ENCODE measurements at places on chromosomes 11 and 22.
A peak's percentile ranks its signal among the peaks of the same experiment; 100 is the strongest.

DNA sequence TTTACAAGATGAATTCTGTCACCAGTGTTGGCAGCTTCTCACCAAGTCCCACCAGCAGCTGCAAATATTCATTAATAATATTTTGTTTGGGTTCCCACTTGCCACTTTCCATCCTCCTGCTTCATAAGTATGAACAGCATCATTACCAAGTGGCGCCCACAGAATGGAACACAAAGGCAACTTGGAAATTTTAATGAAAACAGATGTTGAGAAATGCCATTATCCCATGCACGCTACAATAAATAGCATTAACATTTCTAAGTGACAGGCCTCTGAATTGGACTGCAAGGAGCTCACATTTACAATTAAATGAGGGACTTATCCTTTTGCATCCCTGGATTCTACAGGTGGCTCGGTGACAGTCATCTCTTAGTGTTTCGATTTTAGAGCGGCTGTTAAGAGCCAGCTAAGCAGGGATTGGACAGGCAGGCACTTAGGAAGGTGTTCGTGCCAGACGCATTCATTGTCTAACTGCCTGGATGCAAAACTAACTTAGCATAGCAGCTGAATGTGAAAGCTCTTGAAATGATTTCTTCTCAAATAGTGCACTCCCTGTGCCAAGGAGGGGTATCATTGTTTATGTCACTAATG is 170.3 kb downstream of the KIRREL3 start:
- peak; percentile 92 for DNase-seq

GRCh38 chr11:59556917-59557348 is 45.6 kb downstream of the OR4D9 start:
- no peak for DNase-seq

- DNase-seq, result no peak
Measured at GRCh38 chr11:69365558-69365957, 71.6 kb downstream of the MYEOV start.

GRCh38 chr11:129720156-129720555 is 95.5 kb upstream of the TMEM45B start:
- no peak for DNase-seq

DNA sequence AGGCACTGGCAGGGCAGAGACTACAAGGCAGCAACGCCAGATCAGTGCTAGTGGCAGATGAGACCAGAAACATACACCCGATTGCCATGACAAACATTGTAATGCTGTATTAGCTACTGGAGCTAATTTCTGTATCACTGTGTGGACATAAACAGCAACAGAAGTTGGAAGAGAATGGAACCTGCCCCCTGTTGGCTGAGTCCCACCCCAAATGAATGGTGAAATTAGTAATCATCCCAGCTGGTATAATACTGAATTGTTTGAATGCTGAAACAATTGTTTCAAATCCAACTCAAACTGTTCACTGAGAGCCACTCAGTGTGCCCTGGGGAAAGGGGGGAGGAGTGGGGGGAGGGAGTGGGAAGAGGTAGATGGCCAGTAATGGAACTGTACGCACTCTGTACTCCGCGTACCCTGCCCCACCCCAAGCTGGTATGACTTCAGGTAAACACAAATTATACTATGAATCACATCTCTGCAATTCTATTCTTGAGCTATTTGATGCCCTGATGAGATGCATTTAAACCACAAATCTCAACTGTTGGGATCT is 11.2 kb upstream of the BIRC3 start:
- DNase-seq, result no peak

Data from NCI-H1092 (cell line).